MV-4-11 (cell line): ENCODE measurements at places on chromosomes 2 and 18.

DNA sequence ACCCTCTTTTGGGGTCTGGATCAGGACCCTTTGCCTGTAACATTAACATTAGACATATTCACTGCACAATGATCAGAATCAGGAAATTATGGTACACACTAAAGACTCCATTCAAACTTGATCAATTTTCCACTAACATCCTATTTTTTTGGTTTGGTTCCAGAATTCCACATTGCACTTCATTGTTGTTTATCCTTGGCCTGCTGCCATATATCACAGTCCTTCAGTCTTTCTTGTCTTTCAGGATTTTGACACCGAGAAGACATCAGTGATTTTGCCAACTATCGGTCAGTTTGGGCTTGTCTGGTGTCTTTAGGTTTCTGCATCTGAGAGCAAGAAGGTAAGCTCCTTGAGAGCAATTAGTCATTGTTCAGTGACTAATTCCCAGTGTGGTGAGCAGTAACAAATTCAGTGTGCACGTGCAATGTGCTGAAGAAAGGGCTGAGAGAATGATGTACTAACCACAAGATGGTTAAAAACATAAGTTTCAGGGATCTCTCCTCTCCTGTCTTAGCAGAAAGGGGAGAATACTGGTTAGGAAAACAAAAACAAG is 23.5 kb downstream of the MARCHF4 start:
- no peak for DNase-seq

DNA sequence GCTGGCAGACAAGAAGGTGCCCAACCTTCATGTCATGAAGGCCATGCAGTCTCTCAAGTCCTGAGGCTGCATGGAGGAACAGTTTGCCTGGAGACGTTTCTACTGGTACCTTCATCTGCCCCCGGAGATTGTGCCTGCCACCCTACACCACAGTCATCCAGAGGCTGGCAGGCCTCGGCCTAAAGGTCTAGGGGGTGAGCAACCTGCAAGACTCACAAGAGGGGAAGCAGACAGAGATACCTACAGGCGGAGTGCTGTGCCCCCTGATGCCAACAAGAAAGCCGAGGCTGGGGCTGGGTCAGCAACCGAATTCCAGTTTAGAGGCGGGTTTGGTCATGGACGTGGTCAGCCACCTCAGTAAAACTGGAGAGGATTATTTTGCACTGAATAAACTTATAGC is 12.0 kb upstream of the SERTAD2 start:
- DNase-seq: no peak

DNA sequence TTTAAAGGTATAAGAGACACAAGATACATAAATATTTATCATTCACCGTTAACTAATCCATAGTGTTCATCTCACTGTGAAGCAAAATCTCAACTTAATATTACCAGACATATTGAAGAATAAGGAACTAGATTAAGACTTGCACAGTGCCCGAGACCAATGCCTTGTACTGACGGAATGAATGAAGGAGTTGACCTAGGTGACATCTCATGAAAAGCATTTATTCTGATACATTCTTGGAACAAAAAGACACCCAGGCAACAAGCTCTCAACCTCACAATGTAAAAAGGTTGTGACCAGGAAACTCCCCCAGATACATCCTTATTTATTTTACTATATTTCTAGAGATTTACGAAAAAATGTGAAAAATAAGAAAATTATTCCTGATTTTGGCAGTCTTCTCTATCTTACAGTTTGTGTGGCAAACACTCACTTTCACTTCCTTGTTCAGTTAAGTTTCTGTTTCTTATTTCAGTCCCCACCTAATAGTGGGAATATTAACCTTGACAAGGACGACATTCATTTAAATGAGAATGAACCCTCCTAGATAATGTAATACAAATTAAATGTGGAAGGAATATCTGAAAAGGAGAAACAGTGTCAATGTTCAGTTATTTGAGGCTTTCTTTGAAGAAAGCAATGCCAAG is 28.4 kb downstream of the M1AP start:
- peak; percentile 42 for DNase-seq

DNA sequence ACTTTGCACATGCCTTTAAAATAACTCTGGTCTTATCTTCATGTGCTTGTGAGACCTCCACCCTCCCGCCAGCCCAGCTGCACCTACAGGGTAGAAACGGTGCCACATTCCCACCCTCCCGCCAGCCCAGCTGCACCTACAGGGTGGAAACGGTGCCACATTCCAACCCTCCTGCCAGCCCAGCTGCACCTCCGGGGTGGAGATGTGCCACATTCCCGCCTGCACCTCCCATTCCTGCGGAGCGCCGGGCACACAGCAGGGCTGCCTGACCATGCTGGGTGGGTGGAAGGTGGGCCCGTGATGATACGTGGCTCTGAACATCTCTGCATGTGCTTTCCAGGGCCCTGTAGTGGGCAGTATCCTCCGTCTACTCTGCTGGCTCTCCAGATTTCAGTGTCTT is 243.7 kb upstream of the PXDN start:
- DNase-seq: no peak

DNA sequence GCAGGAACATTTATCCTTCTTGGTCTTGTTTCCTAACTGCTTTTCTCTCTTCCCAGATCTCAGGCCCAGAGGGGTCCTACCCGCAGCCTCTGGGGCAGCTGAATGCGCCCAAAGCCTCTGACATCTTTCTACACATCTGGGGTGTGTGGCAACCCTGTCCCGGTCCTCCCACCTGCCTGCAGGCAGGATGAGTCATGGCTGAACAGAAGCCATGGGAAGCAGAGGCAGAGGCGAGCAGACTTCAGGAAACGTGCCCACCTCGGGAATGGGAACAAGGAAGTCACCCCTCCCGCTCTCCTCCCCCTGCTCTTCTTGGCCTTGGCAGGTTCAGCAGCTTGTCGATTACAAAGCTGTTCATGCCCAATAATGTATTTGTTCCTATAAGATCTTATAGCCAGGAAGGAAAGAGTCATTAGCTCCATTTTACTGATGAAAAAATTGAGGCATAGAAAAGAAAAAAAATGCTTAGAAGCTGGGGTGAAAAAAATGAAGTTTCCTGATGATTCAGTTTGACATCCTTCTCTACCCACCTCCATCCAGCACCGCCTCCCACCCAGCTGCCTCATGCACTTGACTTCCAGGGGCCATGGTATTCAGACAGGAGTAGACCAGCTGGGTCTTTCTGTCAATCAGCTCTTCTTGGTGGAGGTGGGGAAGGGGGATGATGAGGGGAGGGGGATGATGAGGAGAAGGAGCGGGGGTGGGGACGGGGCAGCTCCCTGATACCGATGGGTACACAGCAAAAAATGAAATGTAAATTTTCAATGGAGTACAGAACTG is 10.4 kb upstream of the KCNF1 start:
- DNase-seq: peak; percentile 12

DNA sequence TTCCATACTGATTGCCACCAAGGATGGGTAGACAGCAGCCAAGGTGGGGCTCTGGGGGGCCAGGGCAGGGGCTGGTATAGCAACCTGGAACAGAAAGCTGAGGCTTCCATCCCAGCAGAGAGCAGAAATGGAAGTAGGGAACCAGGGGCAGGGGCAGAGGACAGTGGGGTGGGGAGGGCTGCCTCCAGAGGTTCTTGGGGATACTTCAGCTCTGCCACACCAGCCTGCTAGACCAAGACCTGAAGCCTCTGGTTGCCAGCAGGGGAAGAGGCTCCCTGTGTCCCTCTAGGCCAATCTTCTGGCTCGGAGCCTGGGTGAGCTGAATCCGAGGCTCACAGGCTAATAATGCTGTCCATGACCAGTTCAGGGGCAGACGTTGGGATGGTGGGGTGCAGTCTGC is 329.0 kb downstream of the DYSF start:
- DNase-seq: no peak

DNA sequence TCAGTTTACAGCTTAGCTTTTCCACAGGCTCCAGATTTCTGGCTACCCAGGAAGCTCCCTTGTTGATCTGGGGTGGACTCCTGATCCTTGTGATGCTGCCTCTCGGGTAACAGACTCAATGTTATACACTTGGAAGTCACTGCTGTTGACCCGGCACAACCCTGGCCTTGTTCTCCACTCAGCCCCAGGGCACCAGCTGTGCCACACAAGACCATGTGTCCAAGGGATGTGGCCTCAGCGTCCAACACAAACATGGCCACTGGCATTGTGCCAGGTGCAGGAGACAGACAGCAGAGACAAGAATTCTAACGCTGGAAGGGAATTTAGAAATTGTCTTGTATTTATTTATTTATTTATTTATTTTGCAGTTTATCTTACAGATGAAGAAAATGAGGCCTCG is 39.0 kb upstream of the PPP4R1 start:
- no peak for DNase-seq

- DNase-seq: no peak
Measured at GRCh38 chr2:51231071-51231470, 199.1 kb upstream of the NRXN1 start.
